Neural progenitor cell (in vitro differentiated cells): ENCODE measurements at places on chromosomes 16 and 17. TPM values are rescaled to one million over a fixed set of nuclear protein-coding genes. Genes with fewer than 3 reads are reported as not detected.
A peak's percentile ranks its signal among the peaks of the same experiment; 100 is the strongest.

The ASPHD1 gene
- 0.97 and 4.5 TPM in 2 replicates for total RNA-seq

The NFATC3 gene
- total RNA-seq = 34.2 and 43.1 TPM in 2 replicates

The TBC1D3B gene
- 3.3 TPM in 1 of 2 replicates, not detected in the other for total RNA-seq

DNA sequence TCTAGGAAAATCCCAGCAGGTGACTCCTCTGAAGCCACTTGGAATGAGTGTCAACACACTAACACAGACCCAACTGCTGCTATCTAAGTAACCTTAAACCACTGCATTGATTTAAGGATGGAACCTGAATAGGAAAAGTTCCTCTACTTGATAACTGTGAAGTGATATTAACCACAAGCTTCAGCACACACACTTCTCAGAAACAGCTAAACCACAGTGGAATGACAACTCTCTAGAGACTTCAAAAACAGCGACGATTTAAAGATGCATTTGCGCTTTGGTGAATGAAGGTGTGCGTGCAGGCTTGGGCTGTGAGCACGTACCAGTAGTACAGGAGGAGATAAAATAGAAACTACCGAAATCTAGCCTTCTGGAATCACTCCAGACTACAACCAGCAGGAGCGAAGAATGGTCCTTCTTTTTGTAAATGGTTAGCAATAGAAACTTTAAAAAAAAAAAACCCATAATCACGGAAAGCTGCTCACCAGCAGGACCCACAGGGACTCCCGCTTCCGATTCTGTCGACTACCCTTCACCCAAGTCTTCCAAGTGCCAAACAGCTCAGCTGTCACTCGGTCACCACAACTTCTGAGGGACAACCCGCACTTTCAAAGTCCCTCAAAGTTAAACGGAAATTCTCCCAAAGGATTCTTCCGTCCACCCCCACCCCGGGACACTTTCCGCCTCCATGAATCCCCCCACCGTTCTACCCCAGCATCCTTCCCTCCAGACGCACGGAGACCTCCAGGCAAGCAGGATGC, 137.7 kb upstream of the CORO6 start:
- H3K36me3 ChIP-seq = no peaks in the 10 kb centered on the region

DNA sequence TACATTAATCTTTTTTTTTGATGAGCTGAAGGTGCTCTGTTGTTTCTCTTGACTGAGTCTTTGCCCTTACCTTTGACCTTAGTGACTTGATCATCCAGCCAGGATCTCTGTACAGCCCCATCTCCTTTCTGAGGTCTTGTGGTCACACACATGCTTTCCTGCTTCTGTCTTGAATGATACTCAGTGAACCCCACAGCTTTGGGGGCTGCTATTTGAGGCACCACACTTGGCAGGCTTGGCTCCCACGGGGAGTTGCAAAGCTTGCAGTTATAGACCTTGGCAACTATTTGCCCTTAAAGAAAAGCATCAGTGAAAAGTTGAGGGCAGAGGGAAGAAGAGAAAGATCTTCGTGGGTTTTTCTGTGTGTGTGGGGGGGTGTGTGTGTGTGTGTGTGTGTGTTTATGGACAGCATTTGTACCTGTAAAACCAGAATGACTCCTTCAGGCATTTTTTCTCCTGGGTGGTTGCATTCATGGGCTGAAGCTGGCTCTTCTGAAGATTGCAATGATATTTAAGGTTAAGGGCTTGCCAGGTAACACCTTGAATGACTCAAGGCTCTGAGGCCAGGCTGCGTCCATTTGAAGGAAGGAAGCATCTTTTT, 101.6 kb downstream of the MSI2 start:
- H3K27ac ChIP-seq = peak overlapping the region; percentile 42
- no peaks in the 10 kb centered on the region for H3K36me3 ChIP-seq
- no peak for DNase-seq
- H3K27me3 ChIP-seq = no peaks in the 10 kb centered on the region
- H3K4me3 ChIP-seq = no peak overlapping the region
- peaks cover 46% of the 10 kb centered on the region for H3K4me1 ChIP-seq

DNA sequence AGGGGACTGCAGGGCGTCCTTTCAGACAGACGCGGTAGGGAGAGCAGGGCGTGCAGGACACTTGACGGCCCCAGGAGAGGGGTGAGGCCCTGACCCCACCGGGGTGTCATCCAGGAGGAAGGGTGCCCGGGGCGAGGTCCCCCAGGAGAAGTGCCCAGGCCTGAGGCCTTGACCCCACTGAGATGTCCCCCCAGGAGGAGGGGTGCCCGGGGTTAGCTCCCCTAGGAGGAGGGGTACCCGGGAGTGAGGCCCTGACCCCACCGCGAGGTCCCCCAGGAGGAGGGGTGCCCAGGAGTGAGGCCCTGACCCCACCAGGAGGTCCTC, 27.2 kb upstream of the METRNL start:
- DNase-seq = no peak
- H3K27me3 ChIP-seq = no peaks in the 10 kb centered on the region
- H3K27ac ChIP-seq = no peak overlapping the region
- peak overlapping the region; percentile 74 for H3K4me3 ChIP-seq

DNA sequence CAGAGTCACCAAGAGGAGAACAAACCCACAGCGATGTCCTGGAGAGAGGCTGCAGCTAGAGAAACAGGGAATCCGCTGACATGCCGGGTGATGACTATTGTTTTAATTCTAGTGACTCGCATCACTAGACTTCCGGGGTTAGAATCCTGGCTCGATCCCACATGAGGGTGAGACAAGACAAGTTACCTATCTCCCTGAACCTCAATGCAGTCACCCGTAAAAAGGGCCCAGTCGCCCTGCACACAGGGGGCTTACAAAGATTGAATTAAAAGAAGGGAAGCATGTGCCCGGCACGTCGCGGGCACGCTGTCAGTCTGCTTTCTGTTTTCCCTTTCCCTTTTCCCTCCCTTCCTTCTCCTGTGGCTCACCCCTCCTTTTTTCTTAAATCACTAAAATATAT, 212.9 kb upstream of the FOXF1 start:
- no peak overlapping the region for H3K4me3 ChIP-seq
- H3K4me1 ChIP-seq = peaks cover 24% of the 10 kb centered on the region
- H3K36me3 ChIP-seq = no peaks in the 10 kb centered on the region
- peaks cover 71% of the 10 kb centered on the region for H3K27me3 ChIP-seq
- no peak for DNase-seq

DNA sequence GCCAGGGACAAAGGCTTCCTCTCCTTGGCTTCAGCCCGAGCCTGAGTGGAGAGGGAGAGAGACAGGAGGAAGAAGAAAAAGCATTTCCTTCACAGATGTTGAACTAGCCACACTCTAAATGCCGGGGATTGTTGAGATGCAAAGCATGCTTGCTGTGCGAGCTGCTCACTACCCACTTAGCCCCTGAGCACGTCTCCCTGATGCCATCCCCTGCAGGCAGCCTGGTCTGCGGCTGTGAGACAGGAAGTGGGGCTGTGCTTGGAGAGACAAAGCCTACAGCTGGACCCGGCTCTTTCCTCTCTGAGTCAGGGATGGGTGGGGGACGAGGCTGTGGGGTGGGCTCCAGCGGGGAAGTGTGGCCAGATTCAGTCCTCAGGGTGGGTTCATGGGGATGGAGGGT, 13.7 kb downstream of the WNT9B start:
- no peak for DNase-seq
- H3K4me3 ChIP-seq = no peak overlapping the region
- H3K36me3 ChIP-seq = no peaks in the 10 kb centered on the region
- H3K27me3 ChIP-seq = peaks cover 3% of the 10 kb centered on the region
- H3K27ac ChIP-seq = no peak overlapping the region
- peaks cover 6% of the 10 kb centered on the region for H3K4me1 ChIP-seq

The TMED6 gene
- not detected in 2 replicates for total RNA-seq
